Activated T-helper 2 cell treated with anti-CD3 and anti-CD28 coated beads, Interferon-gamma antibody, Interleukin-2, Interleukin-4, amounts not matched to agents 10 μg/mL and 5 μg/mL and 100 μg/mL, durations not matched to agents 14 hours and 24 hours and 36 hours (primary cell): ENCODE measurements at places on chromosomes 12 and 14. TPM values are rescaled to one million over a fixed set of nuclear protein-coding genes. Genes with fewer than 3 reads are reported as not detected.
A peak's percentile ranks its signal among the peaks of the same experiment; 100 is the strongest.

DNA sequence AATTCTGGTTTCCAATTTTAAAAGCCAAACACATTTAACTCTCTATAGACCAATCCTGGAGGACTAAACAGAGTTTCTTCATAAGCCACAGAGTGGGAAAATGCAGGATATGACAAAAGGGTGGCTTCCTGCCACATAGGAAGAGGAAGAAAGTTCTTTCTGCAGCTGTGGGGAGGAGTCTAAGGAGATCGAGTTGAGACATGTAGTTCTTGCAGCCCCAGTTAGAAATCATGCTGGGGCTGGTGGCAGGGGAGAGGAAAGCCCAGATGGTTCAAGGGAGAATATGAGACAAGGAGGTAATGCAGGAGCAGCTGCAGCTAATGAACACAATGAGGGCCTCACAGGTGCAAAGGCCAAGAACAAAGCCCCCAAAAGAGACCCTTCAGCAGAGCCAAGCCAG is 85.0 kb upstream of the ARID2 start:
- no peak overlapping the region for H3K27ac ChIP-seq
- peaks cover 12% of the 10 kb centered on the region for H3K4me1 ChIP-seq
- H3K4me3 ChIP-seq: no peak overlapping the region
- peaks cover 3% of the 10 kb centered on the region for H3K36me3 ChIP-seq

DNA sequence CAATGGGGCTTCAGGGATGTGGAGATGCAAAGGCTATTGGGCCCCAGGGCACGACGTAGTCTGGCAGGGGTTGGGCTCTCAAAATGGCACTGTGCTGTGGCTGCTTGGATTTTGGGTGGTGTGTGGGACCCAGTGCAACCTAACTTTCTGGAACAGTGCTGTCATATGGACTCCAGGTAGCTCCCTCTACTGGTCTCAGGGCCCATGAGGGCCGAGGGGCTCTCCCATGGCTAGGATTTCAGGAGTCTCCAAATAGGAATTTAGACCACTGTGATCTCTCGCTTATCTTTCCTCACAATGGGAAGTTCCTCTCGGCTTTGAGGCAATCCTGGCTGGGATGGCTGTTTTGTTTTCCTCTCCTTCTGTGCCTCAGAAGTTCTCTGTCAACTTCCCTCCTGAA is 68.2 kb upstream of the MUCL1 start:
- H3K27me3 ChIP-seq: no peaks in the 10 kb centered on the region
- no peaks in the 10 kb centered on the region for H3K36me3 ChIP-seq
- H3K4me1 ChIP-seq: no peaks in the 10 kb centered on the region

DNA sequence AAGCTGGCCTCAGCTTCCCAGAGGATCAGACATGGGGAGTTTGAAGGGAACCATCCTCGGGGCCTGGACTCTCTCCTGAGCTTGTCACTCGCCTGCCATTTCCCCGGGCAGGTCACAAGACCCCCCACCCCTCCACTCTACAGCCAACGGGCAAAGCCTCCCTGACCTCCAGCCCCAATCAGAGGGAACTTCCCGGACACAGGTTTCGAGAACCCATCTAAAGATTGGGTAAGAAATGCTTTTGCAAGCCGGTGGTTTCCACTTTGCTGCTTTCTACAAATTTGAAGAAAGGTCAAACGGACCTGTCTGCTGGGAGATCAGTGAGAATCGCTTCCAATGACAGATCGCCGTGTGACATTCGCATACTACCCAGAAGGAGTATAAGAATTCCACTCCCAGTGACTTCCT is 89.6 kb downstream of the SCARB1 start:
- peaks cover 10% of the 10 kb centered on the region for H3K36me3 ChIP-seq
- peaks cover 23% of the 10 kb centered on the region for H3K27me3 ChIP-seq
- no peak for DNase-seq
- H3K27ac ChIP-seq: peak overlapping the region; percentile 75
- H3K4me3 ChIP-seq: peak overlapping the region; percentile 53
- peaks cover 30% of the 10 kb centered on the region for H3K4me1 ChIP-seq

Gene KRT80
- total RNA-seq: not detected in 2 replicates

DNA sequence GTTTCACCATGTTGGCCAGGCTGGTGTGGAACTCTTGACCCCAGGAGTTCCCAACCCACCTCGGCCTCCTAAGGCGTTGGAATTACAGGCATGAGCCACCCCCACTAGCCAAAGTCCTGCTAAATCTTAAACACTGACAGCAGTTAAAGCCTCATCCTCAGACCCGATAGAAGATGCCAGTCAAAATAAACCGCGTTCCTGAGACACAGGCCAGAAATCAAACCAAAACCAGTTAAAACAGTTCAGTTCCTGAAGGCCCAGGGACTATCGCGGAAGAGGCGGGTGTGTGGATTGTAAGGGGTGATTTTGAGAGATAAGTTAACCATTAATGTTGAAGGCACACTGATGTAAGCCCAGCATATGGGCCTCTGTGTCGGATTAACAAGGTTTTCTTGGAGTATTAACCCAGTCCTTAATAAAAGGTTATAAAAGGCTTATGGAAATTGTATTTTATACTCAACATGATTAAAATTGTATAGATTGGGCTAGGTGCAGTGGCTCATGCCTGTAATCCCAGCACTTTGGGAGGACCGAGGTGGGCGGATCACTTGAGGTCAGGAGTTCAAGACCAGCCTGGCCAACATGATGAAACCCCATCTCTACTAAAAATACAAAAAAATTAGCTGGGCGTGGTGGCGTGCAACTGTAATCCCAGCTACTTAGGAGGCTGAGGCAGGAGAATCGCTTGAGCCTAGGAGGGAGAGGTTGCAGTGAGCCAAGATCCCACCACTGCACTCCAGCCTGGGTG is 18.7 kb upstream of the CDCA4 start:
- no peaks in the 10 kb centered on the region for H3K27me3 ChIP-seq
- DNase-seq: no peak
- H3K27ac ChIP-seq: no peak overlapping the region
- H3K4me1 ChIP-seq: peaks cover 3% of the 10 kb centered on the region

DNA sequence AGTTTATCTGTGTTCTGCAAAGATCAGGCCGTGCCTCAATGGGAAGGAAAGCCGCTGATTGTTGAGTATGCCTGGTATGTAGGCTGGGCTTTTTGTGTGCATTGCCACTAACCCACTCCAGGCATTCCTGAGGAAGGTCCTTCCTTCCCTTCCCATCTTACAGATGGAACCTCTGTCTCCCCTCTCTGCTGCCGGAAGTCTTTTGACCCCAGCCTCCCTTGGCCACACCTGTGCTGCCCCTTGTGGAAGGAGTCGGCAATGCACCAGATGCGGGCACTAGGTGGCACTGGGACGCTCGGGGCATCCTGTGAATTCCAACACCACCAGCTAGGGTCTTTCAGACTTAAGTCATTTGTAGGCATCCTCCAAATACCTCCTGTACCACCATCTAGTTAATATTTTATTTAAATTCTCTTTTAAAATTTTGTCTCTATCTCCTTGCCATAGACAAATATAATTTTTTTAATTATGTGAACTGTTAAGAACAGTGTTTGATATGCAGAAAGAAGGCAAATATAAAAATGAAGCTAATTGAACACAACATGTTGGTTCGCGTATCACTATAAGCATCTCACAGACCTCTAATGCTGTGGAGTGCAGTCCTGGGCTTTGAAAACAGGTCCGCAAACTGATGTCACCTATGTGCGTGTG is 99.6 kb downstream of the RIN3 start:
- DNase-seq: peak; percentile 29
- H3K27me3 ChIP-seq: peaks cover 7% of the 10 kb centered on the region

DNA sequence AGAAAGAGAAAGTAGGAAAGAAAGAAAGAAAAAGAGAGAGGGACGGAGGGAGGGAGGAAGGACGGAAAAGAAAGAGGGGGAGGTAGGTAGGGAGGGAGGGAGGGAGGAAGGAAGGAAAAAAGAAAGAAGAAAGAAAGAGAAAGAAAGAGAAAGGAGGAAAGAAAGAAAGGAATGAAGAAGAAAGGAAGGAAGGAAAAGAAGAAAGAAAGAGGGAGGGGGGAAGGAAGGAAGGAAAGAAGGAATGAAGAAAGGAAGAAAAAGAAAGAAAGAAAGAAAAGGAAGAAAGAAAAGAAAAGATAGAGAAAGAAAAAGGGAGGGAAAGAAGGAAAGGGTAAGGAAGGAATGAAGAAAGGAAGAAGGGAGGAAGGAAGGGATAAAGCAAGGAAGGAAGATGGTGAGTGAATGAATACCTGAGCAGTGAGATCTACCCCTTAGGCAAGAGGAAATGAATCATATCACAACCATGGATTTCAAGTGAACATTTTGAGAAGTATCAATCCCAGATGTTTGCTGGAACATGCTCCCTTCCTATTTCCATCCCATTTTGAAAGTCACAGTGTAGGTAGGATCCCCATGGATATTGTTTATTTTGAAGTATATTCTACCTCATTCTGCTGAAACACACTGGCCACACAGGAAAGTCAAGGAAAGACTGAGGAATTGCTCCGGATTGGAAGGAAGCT is 639.4 kb upstream of the TBX3 start:
- no peaks in the 10 kb centered on the region for H3K36me3 ChIP-seq
- no peaks in the 10 kb centered on the region for H3K27me3 ChIP-seq
- no peak overlapping the region for H3K27ac ChIP-seq
- no peaks in the 10 kb centered on the region for H3K4me1 ChIP-seq
- no peak overlapping the region for H3K4me3 ChIP-seq

DNA sequence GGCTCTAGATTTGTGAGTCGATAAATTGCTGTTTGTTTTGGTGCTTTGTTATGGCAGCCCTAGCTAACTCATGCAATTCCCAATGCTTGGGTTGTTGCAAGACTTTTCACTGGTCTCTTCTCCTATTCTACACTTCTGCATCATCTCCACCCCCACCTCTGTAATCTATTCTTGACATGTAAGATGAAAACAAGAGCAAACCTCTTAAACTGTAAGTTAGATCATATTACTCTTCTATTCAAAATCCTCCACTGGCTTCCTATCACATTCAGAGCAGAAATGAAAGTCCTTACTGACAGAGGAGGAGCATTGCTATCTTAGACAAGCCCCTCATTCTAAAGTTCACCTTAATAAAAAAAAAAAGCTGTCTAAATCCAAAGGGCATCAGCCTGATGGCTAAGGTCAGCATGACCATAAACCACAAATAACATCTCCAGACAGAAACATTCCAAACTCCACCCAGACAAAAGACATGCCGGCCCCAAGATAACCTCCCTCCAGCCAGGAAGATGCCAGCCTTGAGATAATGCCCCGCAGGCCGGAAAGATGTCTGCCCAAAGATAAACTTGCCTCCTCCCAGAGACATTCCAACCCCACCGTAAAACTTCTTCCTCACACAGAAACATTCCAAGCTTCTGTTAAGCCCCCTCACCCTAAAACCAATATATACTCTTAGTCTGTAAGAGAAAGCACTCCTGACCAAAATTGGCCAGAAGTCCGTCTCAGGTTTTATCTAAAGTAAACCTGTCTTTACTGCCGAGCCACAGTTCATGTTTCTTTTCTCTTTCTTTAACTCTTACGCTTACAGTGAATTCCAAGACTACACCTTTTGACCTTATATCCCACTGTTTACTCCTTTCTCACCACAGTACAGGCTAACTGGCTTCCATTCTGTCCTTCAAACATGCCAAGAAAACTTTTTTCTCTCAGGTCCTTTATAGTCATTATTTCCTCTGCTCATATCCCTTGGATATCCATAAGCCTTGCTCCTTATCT is 308.9 kb downstream of the KCNH5 start:
- H3K36me3 ChIP-seq: no peaks in the 10 kb centered on the region
- H3K27me3 ChIP-seq: no peaks in the 10 kb centered on the region
- H3K27ac ChIP-seq: no peak overlapping the region
- no peak overlapping the region for H3K4me3 ChIP-seq
- H3K4me1 ChIP-seq: no peaks in the 10 kb centered on the region

DNA sequence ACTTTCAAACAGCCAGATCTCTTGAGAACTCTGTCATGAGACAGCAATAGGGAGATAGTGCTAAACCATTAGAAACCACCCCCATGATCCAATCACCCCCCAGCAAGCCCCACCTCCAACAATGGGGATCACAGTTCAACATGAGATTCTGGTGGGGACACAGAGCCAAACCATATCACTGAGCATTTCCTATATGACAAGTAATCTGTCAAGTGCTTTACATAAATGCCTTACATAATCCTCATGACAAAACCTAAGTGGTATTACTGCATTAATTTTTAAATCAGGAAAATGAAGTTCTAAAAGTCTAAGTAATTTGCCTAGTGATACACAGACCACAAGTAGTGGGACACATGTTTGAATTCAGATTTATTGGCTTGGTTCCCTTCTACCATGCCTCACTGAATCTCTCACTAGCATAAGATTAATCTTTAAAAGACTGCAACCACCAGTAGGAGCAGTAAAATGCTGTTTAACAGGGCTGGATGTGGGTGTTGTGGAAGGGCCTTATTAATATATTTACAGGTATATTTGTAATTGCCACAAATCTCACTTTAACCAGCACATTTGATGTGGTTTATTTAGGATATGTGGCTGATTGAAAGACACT is 323.1 kb upstream of the FBXO33 start:
- H3K27ac ChIP-seq: no peak overlapping the region
- no peak for DNase-seq
- H3K4me1 ChIP-seq: no peaks in the 10 kb centered on the region

Gene TOGARAM1
- total RNA-seq: 7.3 and 11.1 TPM in 2 replicates

Gene RFX4
- not detected in 2 replicates for total RNA-seq
